Effector memory CD8-positive, alpha-beta T cell (primary cell): ENCODE measurements at places on chromosomes 2 and 18.

DNA sequence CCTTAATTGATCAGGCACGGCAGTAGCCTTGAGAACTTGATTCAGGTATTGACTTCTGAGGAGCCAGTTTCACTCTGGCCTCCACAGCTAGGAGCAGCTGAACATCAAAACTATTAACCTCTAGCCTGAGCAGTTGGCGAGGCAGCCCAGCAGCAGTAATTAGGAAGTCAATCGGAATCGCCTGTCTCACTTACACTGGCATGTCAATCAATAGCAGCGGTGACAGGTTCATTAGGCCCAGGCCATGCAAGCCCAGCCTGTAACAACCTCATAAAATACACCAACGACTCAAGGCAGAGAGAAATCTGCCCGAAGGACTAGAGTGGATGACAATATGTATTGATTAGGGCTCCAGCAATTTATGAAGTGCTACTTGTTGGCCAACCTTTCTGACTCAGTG is 255.4 kb upstream of the SKOR2 start:
- no peak for DNase-seq

GRCh38 chr18:38307914-38308313 is 742.3 kb upstream of the CELF4 start:
- no peak for DNase-seq

DNA sequence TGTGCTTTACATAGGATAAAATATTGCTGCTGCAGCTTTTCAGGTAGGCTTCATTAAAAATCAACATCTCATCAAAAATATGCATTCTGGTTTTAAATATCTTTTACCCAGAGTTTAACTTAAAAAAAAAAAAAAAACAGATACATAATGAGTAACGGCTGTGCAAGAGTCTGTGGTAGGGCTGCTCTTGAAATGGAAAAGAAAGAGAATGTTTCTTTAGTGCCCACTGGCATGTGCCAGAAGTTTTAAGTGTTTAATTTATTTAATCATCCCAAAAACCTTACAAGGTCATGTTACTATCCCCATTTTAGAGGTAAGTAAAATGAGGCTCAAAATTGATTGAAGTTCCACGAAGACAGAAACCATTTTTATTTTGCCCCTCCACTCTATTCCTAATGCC is 92.1 kb downstream of the SLC8A1 start:
- no peak for DNase-seq

- no peak for DNase-seq
Measured at GRCh38 chr18:42087235-42087634, 132.2 kb downstream of the PIK3C3 start.

DNA sequence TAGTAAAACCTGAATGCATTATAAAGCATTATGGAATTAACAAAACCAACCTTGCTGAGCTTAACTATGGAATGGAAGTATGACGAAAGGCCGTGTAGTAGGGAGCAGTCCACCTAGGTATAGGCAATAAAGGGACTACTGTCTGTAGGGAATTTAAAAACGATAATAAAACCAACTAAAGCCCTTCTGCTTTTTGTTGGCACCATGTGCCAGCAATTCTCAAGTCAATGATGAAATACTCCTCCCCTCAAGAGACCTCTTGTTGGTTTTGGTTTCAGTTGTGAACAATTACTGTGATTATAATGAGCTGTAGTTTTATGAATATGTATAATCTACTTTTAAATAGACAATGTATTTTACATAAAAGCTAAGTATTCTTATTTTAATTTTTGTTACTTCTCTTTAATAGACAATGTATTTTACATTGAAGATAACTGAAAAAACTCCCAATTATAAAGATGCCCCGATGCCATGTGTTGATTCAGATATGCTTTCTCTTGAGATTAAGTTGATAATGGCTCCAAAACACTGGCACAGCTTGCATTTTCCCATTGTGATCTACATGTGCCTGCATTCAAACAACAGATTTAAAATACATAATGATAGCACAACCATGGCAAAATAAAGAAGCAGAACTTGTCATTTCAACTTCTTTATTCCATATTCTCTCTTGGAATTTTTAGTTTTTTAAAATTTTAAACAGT is 55.5 kb upstream of the ZDBF2 start:
- DNase-seq = no peak
